Hindlimb muscle (tissue), 1 donor: ENCODE measurements at places on chromosomes 5 and 9. TPM values are rescaled to one million over a fixed set of nuclear protein-coding genes. Genes with fewer than 3 reads are reported as not detected.
A peak's percentile ranks its signal among the peaks of the same experiment; 100 is the strongest.

DNA sequence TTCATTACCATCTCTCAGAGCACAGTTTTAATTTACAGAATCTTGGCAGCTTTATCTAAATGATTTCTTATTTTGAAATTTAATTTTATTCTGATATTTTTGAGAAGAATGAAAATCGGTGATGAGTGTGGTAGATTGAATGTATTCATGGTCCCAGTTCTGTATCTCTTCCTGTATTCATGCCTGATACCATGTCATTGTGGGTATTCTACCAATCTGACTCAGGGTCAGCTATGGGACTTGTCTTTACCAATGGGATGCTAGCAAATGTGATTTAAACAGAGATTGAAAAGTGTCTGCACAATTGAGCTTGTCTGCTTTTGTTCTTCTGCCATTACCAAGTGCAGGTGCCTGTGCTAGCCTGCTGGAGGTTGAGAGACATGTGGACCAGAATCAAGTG is 17.8 kb upstream of the ZNF618 start:
- no peak for DNase-seq

GRCh38 chr9:19232823-19233194 is 2.3 kb downstream of the DENND4C start:
- no peak for DNase-seq

HK3 gene
- 1.4 TPM for polyA plus RNA-seq

FCN2 gene
- polyA plus RNA-seq = not detected

DNA sequence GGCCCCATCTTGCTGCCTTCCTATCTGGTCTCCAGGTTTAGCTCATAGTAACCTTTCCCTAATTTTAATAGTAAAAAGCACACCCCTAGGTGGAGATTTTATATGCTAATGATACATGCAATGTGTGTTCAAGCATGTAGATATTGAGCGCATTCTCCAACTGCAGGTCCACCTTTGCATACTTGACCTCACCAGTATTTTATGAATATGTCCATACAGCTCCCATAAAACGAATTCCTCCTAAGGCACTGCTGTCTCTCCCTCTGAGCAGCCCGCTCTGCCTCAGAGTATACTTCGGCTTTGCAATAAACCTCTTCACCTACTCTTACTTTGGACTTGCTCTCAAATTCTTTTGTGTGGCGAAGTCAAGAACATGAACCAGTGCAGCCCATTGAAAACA is 153.3 kb downstream of the RAB3C start:
- DNase-seq = no peak

AK8 gene
- polyA plus RNA-seq = 0.48 TPM

GRCh38 chr5:108418197-108418596 is 36.3 kb upstream of the FBXL17 start:
- peak; percentile 15 for DNase-seq

DNA sequence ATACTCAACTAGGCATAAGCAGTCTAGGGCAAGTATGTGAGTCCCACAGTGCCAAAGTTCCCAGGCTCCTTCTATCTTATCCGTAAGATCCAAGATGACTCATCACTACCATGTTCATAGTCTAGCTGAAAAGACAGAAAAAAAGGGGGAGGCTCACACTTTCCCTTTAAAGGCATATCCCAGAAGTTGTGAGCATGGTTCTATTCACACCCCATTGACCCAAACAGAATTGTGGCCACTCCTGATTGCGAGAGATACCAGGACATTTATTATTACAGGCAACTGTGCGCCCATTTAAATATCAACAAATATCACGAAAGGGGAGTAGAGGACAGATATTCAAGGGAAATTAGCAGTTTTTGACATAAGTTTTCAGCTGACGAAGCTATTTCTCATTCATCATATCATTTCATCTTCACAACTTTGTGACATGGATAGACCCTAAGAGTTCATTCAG is 8.1 kb upstream of the PFDN1 start:
- DNase-seq = no peak

HTR1A gene
- polyA plus RNA-seq = not detected

DNA sequence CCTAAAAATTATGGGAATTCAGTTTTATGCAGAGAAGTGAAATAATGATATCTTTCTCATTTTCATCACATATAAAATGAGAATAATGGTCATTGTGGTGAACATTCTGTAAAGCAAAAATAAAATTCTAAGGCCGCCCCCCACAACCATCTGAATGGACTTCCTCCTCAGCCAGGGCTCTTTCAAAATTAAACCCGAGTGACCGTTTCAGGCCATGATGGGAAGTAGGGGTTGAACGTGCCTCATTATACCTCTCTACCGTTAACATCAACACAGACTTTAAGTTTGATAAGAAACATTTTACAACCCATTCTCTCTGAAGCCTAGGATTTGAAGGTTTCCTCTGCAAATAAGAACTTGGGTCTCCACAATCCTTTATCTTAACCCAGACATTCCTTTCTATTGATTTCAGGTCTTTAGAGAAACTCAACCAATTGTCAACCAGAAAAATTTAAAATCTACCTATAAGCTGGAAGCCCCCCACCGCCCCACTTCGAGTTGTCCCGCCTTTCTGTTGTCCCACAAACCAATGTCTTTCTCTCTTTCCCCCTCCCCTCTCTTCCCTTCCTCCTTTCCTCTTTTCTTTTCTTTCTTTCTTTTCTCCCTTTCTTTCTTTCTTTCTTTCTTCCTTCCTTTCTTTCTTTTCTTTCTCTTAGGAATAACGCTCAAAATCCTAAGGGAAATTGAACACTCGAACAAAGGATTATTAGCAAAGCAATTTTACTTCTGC is 1.7 kb upstream of the TMCO6 start:
- DNase-seq = no peak

DNA sequence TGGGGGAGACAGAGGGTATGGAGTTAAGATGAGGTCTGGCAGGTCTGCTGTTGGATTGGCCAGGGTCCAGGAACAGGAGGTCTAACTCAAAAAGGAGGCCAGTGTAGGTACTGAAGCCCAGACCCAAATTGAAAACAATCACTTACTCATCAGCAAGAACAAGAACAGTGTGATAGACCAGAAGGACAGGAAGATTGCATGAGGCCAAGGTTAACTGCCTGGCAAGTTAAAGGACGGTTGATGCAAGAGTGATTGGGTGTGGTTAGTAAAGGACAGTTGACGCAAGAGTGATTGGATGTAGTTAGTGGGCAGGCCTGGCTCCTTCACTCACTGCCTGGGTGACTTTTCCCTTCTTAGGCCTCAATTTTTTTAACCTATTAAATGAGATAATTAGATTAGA is 132.6 kb downstream of the PDZD2 start:
- DNase-seq = no peak

MYOT gene
- polyA plus RNA-seq = 268 TPM

GRCh38 chr5:157594257-157594656 is 18.7 kb upstream of the ADAM19 start:
- DNase-seq = no peak

- no peak for DNase-seq
Measured at GRCh38 chr5:151829370-151829769, 57.6 kb downstream of the G3BP1 start.

DNA sequence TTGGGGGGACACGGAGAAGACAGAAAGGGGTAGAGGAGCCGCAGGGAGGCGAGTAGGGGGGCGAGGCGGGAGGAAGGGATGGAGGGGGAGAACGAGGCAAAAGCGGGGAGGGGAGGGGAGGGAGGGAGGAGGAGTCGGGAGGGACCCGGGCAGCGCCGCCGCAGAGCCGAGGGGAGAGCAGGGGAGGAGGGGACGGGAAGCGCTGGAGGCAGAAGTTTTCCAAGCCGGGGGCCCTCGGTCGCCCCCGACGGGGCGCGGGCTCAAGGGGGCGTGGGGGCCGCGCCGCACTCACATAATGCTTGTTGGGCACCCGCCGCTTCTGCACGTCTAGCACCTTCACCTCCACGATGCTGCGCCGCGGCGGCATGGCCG is 353 bp downstream of the SH3PXD2B start:
- DNase-seq = peak; percentile 75

DNA sequence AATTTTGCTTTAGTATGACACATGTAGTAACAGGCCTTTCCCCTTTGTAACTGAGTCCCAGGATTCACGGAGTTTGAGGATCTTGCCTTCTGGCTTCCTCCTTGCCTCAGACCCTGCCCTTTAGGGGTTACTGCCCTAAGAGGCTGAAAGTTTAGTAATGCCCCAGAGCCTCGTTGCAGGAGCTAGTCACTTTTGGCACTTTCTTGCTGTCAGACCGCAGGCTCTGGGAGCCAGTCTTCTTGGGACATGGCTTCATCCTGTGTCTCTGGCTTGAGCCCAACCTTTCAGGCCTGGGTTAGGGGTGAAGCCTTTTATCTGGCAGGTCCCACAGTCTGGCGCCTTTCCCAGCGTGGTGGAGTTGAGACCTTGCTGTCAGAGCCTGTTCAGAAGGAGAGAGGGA is 185.6 kb upstream of the DMRT1 start:
- no peak for DNase-seq

KIF12 gene
- polyA plus RNA-seq = 0.52 TPM

DNA sequence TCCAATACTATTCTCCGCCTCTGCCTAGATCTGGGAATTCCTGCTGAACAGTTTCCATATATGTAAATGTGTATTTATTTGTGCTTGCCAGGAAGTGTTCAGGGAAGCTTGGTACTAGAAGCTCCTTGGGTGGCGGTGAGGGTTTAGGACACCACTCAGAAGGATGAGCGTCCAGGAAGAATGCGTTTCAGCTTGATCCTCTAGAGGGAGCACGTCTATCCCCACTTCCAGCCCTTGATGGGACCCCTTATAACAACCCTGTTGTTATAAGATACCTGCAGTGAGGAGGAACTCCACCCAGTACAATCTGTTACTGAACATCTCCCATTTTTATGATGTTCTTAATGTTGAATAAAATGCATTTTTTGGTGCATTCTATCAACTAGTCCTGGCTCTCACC is 88.9 kb downstream of the CYFIP2 start:
- DNase-seq = no peak

- peak; percentile 88 for DNase-seq
Measured at GRCh38 chr5:59768152-59769040, 125.1 kb downstream of the PDE4D start.

- DNase-seq = no peak
Measured at GRCh38 chr5:107661038-107661649, 9.6 kb downstream of the EFNA5 start.

GRCh38 chr5:170443624-170444023 is 54.5 kb upstream of the KCNMB1 start:
- no peak for DNase-seq

DNA sequence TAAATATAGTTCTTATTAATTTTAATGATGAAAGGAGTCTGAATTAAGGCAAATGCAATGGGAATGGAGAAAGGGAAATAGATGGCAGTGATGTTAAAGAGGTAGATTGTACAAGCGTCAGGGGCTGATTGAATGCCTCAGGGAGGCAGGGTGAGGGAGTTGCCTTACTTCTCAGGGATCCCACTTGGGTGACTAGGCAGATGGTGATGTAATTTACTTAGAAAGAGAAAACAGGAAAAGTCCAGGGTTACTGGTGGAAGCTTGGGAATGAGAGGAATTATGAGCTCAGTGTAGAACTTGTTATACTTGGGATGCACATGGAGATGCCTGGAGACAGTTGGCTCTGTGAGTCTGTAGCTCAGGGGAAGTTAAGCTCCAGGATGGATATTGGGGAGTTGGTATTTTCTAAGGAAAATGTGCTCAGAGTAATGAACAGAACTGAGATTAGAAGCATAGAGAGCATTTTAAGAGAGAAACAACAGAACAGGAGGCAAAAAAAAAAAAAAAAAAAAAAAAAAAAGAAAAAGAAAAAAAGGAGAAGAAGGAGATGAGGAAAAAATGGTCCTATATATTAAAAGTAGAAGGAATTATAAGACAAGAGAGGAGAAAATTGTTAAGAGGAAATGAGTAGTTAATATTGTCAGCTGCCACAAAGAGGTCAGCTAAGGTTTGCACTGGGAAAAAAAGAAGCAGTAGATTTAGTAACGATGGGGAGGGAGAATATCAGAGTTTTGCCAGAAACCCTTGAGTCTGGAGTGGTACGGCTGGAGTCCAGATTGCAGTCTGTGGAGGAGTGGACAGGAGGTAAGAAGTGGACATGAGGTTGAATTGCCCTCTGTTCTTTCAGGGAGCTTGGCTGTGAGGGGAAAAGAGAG is 88.0 kb upstream of the ELL2 start:
- no peak for DNase-seq

AMBP gene
- polyA plus RNA-seq = 0.27 TPM

GRCh38 chr5:101288633-101289032 is 385.6 kb upstream of the ST8SIA4 start:
- DNase-seq = no peak

- no peak for DNase-seq
Measured at GRCh38 chr5:29402270-29402669, 1791.2 kb upstream of the CDH6 start.

DNA sequence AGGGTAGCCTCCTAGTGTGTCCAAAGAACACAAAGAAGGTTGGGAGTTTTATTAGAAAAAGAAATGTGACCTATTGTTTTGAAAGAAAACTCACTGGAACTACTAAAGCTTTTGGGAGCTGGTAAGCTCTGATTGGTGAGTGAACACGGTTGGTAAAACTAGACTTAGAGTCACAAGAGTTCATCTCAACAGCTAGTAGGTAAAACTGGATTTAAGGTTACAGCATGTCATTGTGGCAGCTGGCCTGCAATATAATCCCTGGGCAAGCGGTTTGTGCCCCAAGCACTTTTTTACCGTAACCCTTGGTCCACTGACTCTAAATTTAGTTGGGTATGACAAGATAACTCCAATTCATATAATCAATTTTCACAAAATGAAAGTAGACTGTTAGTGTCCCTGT is 47.4 kb downstream of the UBAP2 start:
- DNase-seq = no peak

MOB3B gene
- polyA plus RNA-seq = 1.5 TPM

DNA sequence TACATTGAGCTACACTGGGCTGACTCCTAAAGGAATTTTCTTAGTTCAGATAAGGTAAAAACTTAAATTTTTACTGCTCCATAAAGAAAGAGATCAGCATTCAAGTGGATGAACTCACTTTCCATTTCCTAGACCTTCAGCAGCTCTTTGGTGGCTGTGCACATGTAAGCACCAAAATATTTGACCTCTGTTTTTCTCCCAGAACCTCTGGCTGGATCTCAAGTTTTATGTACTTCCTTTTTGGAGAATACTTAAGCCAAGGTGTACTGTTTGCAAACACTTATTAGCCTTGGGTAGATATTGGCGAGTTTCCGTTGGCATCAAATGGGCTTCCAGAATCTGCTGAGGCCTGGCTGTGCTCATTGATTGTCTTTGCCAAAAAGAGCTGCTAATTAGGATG is 10.3 kb downstream of the TNC start:
- DNase-seq = no peak

PLAC8L1 gene
- 1.3 TPM for polyA plus RNA-seq

DNA sequence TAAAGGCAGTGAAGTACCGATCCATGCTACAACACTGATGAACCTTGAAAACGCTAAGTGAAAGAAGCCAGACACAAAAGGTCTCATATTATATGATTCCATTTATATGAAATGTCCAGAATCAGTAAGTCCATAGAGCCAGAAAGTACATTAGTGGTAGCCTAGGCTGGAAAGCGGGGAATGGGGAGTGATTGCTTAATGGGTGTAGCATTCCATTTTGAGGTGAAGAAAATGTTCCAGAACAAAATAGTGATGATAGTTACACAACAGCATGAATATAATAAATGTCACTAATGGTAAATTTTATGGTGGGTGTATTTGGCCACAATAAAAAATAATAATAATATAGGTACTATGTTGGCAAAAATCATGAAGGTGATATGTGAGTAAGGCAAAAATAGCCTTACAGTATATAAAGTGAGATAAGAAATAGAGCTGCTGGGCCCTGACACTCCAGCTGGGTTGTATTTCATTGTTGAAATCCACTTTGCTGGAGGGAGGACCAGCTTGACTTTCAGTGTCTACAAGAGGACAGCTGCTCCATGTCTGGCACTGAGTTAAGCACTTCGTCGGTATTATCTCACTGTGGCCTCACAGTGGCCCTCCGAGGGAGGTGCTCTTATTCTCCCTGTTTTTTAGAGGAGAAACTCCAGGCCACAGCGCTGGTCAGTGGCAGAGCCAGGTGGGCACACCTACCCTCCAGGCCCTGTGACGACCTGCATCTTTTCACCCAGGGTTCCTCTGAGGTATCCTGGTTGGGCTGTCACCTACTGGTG is 22.4 kb upstream of the ANGPTL2 start:
- DNase-seq = no peak
